ENCODE measurements at places on chromosomes 12 and 14.

- DNase-seq: no peak
Observed at GRCh38 chr12:104985206-104985605, 910 bp upstream of the NOPCHAP1 start.

DNA sequence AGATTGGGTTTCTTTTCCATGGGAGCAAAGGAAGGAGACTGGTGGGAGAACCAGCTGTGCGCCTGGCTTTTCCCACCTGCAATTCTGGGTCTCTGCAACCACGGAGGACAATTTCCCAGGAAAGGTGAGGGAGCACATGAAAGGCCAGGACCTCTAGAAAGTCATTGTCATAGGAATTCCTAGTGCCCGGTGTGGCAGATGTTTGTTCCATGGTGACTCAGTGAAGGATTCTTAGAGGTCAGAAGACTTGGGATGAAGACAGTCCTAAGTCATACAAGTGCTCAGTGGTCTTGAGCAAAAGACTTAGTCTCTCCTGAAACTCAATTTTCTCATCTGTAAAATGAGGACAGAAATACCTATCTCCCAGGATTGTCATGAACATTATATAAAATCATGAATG lies 51.3 kb downstream of the KCNA5 start:
- no peak for DNase-seq

DNA sequence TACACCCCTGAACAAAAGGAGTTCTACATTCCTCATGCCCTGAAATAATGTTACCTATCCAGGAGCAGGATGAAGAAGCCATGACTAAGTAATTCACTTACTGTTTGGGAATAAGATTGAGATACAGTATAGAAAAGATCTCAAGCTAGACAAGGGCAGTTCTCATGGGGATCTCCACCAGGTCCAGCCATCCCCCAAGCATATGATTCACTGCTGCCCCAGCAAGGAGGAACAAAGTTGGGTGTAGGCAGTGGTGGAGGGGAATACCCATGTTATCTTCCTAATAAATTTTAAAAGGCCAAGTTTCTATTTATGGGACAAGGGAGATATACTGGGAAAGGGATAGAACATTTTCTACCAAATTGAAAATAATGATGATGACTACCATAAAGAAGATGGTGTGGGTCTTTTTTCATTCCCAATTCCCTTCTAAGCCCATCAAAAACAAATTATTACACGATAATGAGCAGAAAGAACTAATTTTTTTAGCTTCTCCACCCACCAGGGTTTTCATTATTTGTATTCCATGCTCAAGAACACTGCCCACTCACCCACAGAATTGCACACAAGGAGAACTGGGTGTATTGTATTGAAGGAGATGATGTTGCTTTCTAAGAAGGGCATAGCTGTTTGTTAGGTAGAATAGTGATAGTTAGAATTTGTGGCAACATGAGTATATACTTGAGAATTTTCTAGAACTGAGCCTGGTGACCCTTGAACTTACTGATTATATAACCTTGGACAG lies 204.6 kb downstream of the BTG1 start:
- DNase-seq: no peak

DNA sequence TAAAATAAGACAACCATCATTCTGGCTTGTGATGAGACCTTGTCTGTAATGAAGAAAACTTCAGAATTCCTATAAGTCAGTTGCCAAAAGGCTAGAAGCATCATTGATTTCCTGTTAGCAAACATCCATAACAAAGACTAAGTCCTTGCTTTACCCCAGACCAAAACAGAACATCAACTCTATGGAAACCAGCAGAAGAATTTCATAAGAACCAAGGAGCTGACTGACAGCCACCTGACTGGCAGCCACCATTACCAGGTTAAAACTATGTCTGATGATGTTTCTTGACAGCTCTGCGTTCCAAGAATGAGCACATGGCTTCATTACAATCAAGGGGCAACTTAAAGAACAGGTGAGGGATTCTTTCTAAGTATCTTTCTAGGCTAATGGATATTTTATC lies 29.3 kb downstream of the HECTD4 start:
- DNase-seq: no peak

- no peak for DNase-seq
Observed at GRCh38 chr12:104569346-104570173, 112.8 kb downstream of the CHST11 start.

DNA sequence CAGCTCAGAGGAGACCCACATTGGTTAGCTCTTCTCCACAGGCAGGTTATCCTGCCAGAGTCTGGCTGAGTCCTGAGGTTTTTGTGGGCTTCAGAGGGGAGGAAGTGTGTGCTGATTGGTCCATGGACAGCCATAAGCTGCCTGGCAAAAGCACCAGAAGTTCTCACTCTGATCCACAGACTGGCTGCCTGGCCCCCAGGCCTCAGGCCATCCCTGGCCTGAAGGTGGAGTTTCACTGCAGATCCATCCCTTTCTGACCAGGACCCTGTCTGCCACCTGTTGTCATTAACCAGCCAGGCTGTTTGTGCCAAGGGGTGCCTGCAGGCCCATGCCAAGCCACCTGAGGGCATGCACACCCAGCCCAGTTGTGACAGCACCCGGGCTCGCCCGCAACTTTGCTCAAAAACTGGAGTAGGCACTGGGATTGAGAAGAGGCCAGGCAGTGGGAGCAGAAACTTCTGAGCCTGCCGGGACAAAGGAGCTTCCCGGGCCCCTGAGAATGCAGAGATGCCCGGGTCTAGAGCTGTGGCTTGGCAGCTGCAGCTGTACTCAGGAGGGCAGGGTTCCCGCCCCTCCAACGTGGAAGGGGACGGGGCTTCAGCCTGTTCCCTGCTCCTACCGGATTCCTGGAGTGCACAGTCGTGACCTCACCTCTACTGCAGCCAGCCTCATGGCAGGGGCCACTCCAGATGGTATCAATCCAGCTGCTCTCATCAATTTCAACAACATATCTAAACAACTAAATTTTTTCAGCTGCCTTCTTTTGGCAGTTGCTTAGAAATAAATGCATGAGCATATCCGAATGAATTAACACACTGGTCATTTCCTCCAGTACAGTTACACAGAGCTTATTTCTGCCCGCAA lies 1277.3 kb downstream of the SLC16A7 start:
- DNase-seq: no peak

DNA sequence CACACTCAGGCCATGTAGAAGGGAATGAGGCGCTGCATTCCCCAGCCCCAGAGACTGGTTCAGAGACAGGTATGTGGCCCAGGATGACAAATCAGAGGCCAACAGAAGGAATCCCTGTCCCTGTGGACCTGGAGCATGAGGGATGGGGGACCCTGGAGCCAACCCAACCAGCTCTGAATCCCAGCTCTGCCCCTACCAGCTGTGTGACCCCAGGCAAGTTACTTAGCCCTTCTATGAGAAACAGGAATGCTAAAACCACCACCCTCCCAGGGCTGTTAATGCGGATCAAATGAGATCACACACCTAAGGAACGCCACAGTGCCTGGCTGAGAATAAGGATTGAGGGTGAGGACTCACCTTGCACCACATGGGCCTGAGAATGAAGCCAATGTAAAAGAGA lies 15.6 kb downstream of the ITPK1 start:
- DNase-seq: no peak

GRCh38 chr12:117552971-117553370 lies 191.5 kb upstream of the NOS1 start:
- DNase-seq: no peak

DNA sequence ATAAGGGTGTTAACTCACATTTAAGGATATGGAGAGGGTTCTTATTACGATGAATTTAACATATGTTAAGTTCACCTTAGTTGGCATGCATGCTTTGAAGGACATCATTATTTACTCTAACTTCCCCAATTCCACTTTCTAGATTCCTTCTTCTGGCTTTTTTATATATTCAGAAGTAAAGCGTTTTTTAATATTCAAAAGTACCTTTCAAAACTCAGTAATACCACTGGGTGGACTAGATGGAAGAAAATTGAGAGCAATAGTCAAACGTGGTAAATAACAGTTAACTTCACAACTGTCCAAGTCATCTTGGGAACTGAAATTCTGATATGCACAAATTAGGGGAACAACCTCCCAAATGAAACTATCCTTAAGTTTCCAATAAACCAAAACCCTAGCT lies 9.1 kb downstream of the SINHCAF start:
- DNase-seq: no peak

DNA sequence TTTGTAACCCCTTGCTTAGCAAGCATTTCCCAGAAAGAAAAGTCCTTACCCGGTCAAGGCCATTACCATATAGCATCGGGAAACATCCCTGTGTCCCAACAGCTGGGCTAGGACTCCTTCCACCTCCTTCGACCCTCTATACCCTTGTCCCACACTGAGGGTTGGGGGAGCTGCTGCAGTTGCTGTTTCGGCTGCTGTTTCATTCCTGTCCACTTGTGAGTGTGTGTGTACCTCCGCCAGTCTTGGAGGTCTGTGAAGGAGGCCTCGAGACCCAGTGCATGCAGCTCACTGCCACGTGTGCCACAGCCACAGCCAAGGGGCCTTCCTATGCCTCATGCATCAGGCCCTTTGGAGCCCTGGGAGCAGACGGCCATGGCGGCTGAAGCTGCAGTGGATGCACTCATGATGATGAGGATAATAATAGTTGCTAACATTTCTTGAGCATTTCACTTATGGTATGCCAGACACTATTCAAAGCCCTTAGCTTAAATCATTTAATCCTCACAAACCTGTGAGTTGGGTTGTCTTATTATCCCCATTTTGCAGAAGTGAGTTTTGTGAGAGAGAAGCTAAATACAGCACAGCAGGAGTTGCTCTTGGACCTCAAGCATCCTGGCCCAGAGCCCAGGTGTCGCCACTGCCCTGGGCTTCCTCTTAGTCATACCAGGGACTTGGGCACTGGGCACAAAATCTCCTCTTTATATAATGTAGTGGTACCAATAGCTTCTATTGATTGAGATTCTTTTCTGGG lies 156.5 kb downstream of the PRKCH start:
- no peak for DNase-seq

DNA sequence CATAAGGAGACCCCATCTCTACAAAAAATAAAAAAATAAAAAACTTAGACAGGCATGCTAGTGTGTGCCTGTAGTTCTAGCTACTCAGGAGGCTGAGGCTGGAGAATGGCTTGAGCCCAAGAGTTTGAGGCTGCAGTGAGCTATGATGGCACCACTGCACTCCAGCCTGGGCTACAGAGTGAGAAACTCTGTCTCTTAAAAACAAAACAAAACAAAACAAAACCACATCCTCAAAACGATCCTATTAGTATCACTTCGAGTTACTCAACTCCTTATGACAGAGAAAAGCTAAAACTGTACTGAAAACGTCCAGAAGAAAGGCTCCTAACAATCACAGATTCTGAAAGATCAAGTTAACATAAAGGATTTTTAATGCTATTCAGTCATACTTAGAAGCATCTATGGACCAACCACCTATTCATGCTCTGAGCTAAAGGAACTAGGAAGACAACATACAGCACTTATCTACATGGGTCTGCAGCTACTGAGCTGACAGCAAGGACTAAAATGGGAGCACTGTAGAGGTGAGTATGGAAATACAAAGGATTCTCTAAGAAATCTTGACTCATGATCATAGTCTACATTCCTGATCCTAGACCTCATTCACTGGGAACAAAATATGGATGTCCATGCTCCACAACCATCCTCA lies 75.3 kb upstream of the DUSP6 start:
- no peak for DNase-seq

DNA sequence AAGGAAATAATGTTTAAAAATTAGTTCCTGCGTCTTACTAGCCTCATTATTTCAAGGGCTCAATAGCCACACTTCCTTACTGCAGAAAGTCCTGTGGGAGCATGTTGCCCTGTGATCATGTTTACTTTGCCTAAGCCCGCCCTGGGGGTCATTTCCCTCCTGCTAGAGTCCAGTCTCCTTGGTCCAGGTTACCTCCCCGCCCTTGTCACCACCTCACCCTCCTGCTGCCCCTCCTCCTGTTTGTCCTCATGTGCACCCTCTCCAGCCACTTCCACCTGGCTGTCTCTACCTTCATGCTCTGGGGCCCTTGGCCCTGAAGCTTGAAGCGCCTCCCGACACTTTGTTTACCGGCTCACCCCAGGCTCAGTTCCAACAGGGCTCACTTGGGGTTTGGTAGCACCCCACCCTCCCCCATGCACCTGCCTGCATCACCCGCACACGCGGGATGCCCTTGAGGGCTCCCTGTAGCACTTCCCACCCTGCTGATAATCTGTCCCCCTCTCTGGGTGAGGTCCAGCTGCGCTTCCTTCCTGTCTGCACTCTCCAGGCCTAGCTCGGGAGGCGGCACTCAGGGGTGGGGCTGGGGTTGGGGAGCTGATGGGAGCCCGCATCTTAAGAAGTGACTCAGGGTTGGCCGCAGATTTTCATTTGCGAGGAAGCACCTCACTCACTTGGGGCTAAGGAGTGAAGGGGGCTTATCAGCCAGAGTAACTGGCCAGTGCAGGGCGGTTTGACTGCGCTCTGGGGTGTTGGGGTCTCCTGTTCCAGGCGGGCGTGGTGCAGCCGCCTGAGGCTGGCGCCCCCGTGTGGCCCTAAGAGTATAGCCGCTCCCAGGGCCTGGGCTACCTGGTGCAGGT lies 40.1 kb downstream of the SMIM41 start:
- no peak for DNase-seq

DNA sequence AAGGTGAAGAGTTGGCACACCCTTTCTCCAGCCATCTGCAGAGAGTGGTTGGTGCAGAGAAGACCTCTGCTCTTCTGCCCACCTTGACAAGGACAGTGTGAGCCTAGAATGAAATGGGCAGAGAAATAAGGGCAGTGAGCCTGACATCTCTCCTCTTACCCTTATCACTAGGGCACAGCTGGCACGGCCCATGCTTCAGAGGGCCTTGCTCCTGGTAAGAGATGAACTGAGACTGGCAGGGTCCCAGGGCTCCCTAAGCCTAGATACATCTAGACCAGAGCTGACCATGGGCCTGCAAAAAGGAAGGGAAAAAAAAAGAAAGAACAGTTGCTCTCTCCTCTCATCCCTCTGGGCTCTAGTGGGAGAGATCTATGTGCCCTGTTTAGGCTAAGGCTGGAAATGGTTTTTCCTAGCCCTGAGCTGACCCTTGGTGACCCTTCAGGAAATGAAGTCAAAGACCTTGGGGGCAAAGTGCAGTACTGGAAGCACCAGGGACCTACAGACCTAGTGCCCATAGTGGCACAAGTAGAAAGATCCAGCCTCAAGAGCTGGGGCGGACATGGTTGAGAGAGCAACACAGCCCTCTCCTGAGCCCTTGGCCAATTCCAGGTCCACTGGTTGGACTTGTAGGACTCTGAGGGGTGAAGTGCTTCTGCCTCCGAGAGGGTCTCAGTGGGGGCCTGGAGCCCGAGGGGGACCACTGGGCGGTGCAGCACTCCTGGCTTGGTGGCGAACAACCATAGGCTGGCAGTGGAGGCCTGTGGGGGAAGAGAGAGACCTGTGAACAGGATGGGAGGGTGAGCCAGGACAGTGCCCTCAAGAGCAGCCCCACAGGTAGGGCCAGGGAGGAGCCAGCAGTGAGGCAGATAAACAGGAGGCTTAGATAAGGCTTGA lies 22.0 kb downstream of the PRPF40B start:
- DNase-seq: no peak

GRCh38 chr12:116707751-116708150 lies 30.1 kb downstream of the SPRING1 start:
- no peak for DNase-seq

- no peak for DNase-seq
Observed at GRCh38 chr14:99672506-99673304, 11.4 kb upstream of the CYP46A1 start.
